SJSA1 (cell line): ENCODE measurements at places on chromosomes 6 and 20. TPM values are rescaled to one million over a fixed set of nuclear protein-coding genes. Genes with fewer than 3 reads are reported as not detected.
A peak's percentile ranks its signal among the peaks of the same experiment; 100 is the strongest.

DNA sequence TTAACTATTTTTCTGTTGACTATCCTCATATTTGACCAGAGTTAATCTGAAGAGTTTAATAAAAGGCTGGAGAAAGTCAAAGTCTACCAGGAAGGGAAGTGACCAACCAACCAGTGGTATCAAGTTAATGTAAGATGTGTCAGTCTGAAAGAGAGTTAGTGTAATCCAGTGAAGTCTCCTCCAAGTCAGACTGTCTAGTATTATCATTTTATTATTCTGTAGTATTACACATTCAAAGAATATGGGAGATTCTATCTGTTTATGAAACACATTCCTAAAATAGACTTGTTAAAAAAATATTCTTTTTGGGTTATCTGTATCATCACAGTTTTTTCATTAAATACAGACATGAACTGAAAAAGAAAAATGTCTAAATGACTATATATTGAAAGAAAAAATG lies 194.4 kb downstream of the BTBD9 start:
- H3K36me3 ChIP-seq = no peaks in the 10 kb centered on the region
- DNase-seq = no peak
- H3K4me1 ChIP-seq = no peaks in the 10 kb centered on the region

GRCh38 chr20:45987108-45987780 lies 15.2 kb upstream of the ZNF335 start:
- no peak overlapping the region for H3K27ac ChIP-seq
- peaks cover 17% of the 10 kb centered on the region for H3K27me3 ChIP-seq
- H3K4me1 ChIP-seq = no peaks in the 10 kb centered on the region
- H3K36me3 ChIP-seq = no peaks in the 10 kb centered on the region

- H3K27me3 ChIP-seq = no peaks in the 10 kb centered on the region
- peaks cover 24% of the 10 kb centered on the region for H3K4me1 ChIP-seq
- H3K36me3 ChIP-seq = peaks cover 42% of the 10 kb centered on the region
- no peak for DNase-seq
- H3K4me3 ChIP-seq = no peak overlapping the region
Observed at GRCh38 chr6:628766-629165, 28.1 kb downstream of the HUS1B start.

DNA sequence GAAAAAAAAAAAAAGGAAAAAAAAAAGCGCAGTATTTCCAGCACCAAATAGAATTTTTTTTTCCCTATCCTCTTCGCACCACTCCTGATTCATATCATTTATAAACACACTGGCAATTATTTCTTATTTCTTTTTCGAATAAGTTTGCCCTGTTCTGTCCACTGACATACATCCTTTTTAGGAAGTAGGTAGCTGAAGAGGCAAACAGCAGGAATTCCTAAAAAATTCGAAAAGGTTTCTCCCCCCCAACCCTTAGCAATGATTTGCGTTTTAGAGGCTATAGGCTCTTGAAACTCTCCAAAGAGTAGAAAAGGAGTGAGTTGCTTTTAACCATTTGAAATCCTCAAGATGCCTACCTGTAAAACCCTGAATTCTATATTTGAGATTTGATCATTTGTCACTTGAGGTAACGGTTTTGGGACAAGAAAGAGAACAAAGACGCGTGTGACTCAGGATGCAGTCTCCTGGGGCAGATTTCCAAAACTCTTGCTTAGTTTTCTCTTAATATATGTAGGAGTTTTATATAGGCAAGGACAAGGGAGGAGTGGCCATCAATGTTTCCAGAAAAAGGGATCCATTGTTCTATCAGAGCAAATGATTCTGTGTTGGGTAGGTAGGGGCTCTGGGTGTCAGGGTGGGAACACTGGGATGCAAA lies 531 bp upstream of the CCN2 start:
- peak overlapping the region; percentile 82; the same call in 1 of the 2 replicates for H3K4me3 ChIP-seq
- H3K27me3 ChIP-seq = peaks cover 22% of the 10 kb centered on the region
- peak overlapping the region; percentile 90 for H3K27ac ChIP-seq
- H3K4me1 ChIP-seq = peaks cover 64% of the 10 kb centered on the region

DNA sequence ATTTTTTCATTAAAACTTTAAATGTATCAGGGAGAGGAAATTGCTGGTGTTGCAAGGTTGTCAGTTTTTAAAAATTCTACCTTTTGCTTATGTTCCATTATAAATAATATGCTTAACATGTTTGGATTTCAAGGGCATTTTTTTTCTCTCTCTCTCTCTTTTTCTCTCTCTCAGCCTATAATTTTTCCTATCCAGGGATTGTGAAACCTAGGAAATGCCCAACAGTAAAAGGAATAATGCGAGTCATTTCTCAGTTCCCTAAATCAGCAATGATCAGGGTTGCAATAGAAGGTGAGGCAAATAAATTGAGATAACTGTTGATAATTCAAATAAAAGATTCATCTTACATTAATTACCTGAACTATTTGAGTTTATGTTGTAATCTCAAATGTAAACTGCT lies 53.2 kb upstream of the IFNGR1 start:
- no peaks in the 10 kb centered on the region for H3K36me3 ChIP-seq
- no peak for DNase-seq

DNA sequence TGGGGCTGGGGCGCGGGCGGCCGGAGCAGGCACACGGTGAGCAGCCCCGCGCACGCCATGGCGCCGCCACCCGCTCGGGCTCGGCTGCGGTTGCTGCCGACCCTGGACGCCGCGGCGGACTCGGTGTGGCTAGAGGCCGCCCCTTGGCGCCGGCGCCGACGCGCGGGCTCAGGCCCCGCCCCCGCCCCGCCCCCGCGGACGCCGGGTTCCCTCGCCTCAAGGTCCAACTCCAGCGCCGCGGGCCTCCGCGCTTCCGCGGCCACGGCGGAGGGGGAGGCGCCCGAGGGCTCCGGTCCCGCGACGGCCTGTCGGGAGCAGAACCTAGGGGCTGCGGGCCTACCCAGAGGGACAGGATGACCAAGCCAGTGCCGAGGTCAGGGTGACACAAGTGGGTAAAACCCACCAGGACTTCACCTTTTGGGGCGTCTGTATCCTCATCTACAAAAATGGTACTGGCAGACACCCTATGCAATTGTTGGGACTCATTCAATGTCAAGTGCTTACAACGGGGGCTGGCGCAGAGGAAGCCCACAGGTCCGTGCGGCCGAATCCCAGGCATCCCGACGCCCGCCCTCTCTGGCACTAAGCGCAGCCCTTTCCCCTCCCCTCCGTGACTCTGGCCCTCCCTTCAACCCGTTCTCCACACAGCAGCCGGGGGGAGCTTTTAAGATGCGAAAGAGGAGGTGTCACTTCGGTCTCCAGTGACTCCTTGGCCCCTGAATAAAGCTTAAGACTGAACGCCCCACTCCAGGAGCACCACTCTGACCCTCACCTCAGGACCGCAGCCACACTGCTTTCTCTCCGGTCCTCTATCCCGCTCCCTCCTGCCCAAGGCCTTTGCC lies at the start of gene NECAB3:
NECAB3 (minus strand) TSS at position 135 of the 842 bp plus-strand sequence; CDS start at position 59, 76 bp downstream.
- no peaks in the 10 kb centered on the region for H3K27me3 ChIP-seq
- peaks cover 27% of the 10 kb centered on the region for H3K4me1 ChIP-seq
- H3K27ac ChIP-seq = peak within 1 kb of the TSS; percentile 70
- H3K4me3 ChIP-seq = peak within 1 kb of the TSS; percentile 72

GRCh38 chr6:121435444-121436069 lies at the start of gene GJA1:
Gene GJA1, plus strand, starts transcription at chr6:121435646. Its CDS starts 11,202 bp downstream, at chr6:121446848.
- H3K27me3 ChIP-seq = no peaks in the 10 kb centered on the region
- H3K4me1 ChIP-seq = peaks cover 27% of the 10 kb centered on the region
- peak; percentile 73 for DNase-seq
- H3K27ac ChIP-seq = peak within 1 kb of the TSS; percentile 93
- H3K4me3 ChIP-seq = peak within 1 kb of the TSS; percentile 54
- H3K36me3 ChIP-seq = peaks cover 9% of the 10 kb centered on the region; the same call in 1 of the 2 replicates

DNA sequence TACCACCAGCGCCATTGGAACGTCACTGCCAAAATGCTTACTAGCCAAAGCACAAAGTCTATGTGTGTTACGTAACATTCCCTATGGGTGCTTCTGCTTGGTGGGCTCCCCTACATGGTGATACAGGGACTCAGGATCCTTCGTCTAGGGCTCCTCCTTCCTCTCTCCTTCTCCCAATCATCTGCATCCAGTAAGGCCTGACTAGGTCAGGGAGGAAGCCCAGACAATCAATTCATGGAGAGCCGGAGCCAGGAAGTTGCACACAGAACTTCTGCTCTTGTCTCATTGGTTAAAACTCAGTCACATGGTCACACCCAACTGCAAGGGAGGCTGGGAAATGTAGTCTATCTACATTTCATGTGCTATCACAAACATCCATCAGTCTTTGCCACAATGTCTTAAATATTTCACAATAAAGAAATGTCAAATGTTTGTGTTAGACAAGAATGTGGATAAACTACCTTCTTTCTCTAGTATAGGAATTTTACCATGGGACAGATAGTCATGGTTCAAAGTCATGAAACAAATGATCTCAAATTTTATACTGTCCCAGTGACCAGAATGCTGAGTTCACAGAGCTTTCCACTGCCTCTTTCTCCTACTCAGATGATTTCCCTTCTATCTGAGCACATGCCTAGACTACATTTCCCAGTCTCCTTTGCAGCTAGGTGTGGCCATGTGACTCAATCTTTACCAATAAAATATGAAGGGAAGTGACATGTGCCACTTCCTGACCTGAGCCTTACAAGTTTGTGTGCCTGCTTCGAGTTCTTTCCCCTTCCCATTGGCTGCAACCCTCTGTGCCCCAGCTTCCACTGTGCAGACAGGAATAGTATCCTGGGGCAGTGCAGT lies 9.3 kb upstream of the KCNK15 start:
- peaks cover 3% of the 10 kb centered on the region; the same call in 1 of the 2 replicates for H3K27me3 ChIP-seq
- no peak overlapping the region for H3K27ac ChIP-seq
- no peak overlapping the region for H3K4me3 ChIP-seq
- DNase-seq = no peak

DNA sequence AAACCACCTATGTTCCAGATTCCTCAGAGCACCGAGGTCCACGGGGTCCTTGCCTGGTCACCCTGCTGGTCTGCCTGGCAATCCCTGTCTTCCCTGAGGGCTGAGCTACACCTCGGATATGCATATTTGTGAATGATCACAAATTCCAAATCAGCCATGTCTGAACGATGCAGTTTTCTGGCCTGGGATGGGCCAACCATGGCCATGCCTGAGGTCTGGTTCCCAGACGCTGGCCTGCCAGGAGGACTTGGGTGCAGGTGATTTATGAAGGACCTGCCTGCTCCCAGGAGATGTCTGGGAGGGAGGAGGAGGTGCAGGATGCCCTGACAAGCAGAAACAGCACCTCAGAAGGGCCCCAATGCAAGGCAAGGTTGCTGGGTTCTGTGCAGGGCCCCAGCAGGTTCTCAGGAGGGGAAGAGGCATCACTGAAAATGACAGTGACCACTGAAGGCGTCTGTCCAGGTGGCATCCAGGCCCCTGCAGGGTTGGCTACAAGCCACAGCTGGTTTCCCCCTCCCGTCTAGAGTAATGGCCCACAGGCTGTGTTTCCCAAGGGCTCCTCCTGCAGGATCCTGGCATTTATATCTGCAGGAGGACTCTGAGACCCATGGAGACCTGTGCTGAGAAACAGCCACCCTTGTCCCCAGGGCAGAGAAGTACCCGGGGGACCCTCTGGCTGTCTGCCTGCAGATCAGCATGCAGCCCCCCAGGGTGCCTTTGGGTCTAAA lies 205.3 kb downstream of the TAF4 start:
- no peaks in the 10 kb centered on the region for H3K36me3 ChIP-seq
- H3K4me1 ChIP-seq = no peaks in the 10 kb centered on the region
- H3K27me3 ChIP-seq = peaks cover 7% of the 10 kb centered on the region
- no peak overlapping the region for H3K4me3 ChIP-seq
- DNase-seq = no peak

DNA sequence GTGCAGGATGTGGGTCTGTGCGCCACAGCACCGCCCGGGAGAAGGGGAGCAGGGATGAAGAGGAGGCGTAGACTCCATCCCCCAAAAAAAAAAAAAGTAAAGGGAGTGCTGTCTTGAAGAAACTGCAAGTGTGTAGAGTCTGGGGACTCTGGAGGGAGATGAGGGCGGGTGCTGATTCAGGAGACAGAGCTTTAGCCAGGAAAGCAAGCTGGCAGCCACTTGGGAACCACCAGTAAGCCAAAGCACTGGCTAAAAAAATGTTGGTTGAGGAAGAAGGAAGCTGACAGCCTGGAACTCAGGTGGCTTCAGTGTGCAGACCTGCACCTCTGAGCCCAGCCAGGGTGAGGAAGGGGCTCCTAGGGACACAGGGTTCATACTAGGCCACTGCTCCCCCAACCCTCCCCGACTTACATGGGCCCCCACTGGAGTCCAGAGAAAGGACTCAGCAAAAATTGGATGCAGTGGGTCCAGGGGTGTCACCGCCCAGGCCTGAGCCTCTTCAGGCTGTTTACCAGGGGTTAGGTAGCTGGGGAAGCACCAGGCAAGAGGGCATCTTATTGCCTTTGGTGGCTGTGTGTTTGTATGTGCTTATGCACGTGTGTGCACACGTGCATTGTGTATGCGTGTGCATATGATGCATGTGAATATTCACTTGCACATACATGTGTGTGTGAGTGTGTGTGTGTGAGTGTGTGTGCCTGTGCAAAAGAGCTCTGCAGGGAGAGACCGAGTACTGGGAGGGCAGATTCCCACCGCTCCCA lies 153.5 kb upstream of the MLN start:
- H3K27me3 ChIP-seq = peaks cover 11% of the 10 kb centered on the region; the same call in 1 of the 2 replicates
- no peak for DNase-seq
- no peak overlapping the region for H3K27ac ChIP-seq
- no peaks in the 10 kb centered on the region for H3K36me3 ChIP-seq
- H3K4me3 ChIP-seq = no peak overlapping the region

DNA sequence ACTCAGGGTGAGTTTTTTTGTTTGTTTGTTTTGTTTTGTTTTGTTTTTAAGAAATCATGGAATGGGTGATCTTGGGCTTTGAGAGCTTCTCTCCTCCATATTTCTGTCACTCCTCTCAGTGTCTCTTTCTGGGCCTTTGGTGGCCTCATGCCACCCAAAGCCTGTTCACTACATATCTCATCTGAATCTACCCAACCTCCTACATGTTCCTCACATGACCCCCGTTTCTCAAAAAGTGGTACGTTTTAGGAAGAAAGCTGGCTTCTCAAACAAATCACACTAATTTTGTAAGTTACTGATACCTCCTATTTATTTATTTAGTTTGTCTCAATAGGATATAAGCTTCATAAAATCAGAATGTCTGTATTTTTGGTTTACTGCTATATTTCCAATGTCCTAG lies 80.0 kb downstream of the SESN1 start:
- no peak for DNase-seq
- H3K36me3 ChIP-seq = peaks cover under 1% of the 10 kb centered on the region
- no peak overlapping the region for H3K27ac ChIP-seq
- no peak overlapping the region for H3K4me3 ChIP-seq

GRCh38 chr6:97705568-97705967 lies 422.6 kb upstream of the MMS22L start:
- no peak for DNase-seq
- no peak overlapping the region for H3K27ac ChIP-seq
- H3K27me3 ChIP-seq = no peaks in the 10 kb centered on the region; the same call in 1 of the 2 replicates
- no peaks in the 10 kb centered on the region for H3K36me3 ChIP-seq

DNA sequence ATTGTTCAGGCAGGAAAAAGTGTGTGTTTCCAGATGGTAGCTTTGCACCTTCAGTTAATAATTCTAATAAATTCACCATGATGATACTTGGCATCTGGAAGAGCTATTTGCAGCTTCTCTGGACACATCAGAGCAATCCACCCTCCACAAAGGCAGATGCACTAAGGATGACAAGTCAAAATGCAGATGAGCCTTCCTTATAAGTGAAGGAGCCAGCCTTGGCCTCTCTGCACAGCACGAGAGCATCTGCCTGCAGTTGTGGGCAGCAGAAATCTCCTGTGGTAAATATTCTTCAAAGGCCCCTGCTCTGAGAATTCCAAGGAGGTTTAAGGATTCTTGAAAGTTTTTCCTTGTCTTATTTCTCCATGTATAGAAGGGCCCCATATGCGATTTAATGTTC lies 6.9 kb upstream of the POM121L2 start:
- no peak overlapping the region for H3K27ac ChIP-seq
- DNase-seq = no peak
- H3K36me3 ChIP-seq = no peaks in the 10 kb centered on the region
- no peak overlapping the region for H3K4me3 ChIP-seq

Gene OPN5
- not detected in 2 replicates for total RNA-seq

Gene ZNF217
- total RNA-seq = 7.7 and 14.1 TPM in 2 replicates

Gene FAM83C
- not detected in 2 replicates for total RNA-seq

Gene HCRTR2
- not detected in 2 replicates for total RNA-seq

Gene OR2H2
- total RNA-seq = not detected in 2 replicates

Gene DNAAF9
- 9.4 and 12.3 TPM in 2 replicates for total RNA-seq

Gene CFAP206
- not detected in 2 replicates for total RNA-seq
